CD4-positive, alpha-beta T cell treated with Interleukin-10 for 1 hour (primary cell): ENCODE measurements at places on chromosomes 4 and X.

GRCh38 chr4:25007598-25007997 is 23.1 kb downstream of the LGI2 start:
- DNase-seq = no peak

DNA sequence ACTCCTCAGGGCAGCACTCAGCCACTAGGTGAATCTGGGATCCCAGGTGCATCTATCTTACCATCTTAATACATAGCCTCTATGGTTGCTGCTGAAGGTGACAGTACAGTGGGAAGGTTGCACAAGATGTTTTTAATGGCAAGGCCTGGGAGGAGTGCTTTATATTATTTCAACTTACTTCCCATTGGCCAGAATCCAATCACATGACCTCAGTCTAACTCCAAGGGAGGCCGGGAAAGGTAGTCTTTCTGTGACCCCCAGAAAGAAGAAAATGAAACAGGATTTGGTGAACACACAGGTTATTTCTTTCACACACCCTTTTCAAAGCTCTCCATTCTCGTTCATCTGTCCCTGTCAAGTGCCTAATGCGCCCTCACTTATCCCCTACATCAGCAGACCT is 189.1 kb upstream of the ATP6AP2 start:
- DNase-seq = no peak

GRCh38 chr4:174244441-174244840 is 39.0 kb downstream of the FBXO8 start:
- no peak for DNase-seq

- DNase-seq = peak; percentile 55
These were observed 34.6 kb downstream of the SEPTIN11 start for GRCh38 chr4:76984127-76984526.

- DNase-seq = no peak
These were observed 644.5 kb upstream of the DIPK2B start for GRCh38 chrX:45845142-45845541.
